GM13976 (cell line): ENCODE measurements at places on chromosomes 5 and 9.
A peak's percentile ranks its signal among the peaks of the same experiment; 100 is the strongest.

DNA sequence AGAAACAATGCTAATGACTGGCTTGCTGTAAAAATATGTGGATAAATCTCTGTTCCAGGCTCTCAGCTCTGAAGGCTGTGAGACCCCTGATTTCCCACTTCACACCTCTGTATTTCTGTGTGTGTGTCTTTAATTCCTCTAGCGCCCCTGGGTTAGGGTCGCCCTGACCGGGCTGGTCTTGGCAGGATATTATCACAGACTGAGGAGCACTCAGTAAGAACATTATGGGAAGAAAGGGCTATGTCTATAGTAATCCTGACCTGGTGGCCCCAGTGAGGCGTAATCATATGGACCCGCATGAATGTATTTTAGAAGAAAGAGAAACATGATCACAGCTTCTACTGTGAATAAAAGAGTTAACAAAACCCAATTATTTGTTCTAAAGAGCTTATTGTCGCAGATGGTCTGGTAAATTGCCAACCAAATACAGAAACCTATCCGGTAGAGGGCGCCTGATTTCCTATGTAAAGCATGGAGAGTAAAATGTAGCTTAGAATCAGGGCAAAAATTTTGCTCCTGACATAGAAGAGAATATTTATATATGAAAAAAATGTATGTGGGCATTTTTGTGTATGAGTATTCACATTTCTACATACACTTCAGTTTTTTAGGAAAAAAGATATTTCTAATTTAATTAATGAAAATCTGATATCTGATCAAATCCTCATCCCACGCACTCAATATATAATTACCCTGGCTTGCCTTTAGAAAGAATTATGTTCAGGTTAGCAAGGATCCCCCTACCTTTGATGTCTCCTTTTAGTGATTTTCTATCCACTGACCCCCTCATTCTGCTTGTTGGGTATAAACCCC lies 5.8 kb upstream of the IFNA1 start:
- peak; percentile 15 for DNase-seq

DNA sequence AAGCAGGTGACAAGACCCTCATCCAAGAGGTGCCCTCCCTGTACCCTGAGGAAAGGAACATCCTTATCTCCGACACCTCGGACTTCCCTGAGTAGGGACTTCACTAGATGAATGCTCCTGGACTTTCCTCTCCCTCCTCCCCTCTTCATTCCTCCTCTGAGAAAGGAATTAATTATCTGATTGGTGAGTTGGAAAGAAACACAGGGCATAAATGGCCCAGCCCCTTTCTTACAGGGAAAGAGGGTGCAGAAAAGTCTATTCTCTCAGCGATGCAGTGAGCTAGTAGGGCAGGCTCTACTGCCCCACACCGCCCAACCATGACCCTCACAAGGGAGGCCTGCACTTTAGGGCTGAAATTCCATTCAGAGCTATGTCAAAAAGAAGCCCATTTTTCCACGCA lies 87.5 kb downstream of the TTC39B start:
- DNase-seq: no peak

DNA sequence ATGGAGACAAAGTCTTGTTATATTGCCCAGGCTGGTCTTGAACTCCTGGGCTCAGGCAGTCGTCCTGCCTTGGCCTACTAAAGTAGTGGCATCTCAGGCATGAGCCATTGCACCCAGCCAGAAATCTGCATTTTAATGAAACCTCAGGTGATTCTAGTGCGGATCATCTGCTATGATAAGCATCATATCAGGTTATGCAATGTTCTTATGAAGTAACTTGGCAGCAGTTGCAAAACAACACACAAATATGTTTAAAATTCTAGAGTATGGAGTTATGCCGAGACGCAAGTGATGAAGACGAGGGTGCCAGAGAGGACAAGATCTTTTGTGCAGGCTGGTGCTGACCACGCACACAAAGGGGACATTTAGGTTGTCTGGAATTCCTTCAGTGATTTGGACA lies 153.2 kb upstream of the MEF2C start:
- no peak for DNase-seq

DNA sequence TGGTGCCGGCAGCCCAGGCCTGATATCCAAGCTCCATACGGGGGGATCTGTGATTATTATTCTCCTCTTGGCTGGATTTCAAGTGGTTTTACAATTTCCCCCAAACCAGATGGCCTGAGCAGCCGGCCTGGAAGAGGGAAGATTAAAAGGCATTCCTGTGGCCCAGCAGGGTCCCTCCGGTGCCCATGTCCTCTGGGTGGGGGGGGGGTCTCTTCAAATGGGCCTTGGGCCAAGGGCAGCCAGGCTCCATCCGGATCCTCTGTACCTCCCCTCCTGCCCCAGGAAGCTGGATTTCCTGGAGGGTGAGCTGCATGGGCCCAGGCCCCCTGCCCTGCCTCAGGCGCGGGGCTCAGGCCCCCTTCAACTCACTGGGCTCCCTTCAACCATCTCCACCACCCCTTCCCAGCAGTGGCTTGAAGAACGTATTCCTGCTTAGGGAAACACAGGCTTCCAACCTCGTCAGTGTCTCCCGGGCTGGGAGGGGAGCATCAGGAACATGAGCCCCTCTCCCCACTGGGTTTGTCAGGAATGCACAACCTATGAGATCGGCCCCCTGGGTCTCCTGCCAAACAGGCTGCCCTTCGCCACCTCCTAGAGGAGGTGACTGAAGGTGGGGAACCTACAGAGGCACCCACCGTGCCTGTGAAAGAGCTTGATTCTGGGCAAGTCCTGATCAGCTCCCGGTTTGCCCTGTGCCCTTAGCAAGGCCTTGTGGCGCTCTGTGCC lies 62.9 kb upstream of the ORM1 start:
- DNase-seq: no peak

- DNase-seq: no peak
These were observed 52.6 kb downstream of the INIP start for GRCh38 chr9:112665347-112665746.

DNA sequence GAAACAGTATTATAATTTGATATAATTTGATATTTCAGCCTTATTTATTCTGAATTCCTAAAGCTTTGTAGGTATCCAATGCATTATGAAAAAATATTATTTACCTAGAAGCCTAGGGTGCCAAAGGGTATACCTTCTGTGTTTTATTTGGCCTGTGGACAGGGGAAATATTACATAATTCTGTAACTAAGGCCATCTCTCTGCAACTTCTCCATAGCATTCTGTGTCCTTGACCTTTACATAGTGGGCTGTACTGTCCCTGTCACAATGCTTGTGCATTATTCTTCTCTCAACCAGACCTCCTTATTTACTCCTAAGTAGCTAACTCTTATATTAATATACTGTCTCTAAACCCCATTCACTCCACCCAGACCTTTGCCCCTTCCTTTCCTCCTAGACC lies 57.0 kb upstream of the RANBP6 start:
- DNase-seq: no peak

DNA sequence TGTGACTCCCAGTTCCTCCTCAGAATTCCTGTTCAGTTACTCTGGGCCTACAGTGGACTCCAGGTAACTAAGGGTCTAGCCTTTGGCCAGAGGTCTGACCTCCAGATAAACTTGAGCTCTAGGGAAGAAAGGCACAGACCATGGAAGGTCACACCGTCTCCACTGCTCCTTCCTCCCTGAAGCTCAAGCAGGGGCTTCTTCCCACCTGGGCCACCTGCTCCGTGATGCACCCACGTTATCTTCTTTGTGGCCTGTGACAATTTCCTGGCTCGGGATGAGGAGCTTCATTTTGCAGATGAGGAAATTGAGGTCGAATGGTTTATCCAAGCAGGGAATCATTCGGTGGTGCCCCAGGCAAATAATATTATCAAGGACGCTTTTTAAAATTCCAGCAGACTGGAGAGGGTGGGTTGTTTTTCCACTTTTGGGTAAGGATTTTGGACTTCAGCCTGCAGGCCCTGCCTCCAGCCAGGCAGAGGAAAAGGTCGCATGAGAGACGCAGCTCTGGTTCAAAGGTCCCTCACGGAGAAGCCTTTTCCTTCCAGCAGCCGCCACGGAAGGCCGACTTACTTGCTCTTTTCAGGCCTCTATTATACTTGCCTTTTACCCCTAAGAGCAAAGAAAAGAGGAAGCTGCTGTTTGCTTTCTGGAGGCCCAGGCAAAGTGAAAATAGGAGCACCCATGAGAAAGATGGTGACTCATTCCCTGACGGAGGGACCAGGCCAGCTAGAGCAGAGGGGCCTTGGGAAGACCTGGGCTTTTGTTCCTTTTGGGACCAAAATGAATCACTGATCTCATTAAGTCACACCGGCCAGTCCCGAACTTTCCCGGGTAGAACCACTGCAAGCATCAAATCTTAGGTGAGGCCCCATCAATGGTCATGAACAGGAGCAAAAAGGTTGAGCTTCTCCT lies 22.8 kb upstream of the DUSP1 start:
- peak; percentile 63 for DNase-seq

DNA sequence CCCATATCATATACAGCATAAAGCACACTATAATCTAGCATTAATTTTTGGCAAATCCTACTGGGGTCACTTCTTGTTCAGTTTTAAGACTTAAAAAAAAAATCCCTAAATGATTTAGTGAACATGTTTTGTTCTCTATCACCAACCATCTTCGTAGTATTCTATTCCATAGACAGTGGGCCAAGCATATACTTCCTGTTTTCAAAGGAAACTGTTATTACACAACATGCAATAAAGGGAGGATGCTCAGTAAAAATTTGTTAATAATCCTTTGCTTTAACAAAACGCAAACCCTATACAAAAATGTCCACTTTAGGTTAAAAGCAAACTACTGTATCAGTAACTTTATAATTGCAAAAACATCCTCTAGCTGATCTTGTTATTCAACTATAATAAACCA lies 13.0 kb downstream of the CCNH start:
- DNase-seq: no peak
